ENCODE measurements at places on chromosomes 5 and 9. TPM values are rescaled to one million over a fixed set of nuclear protein-coding genes. Genes with fewer than 3 reads are reported as not detected.

GRCh38 chr5:44385291-44385900 is 3.8 kb downstream of the FGF10 start:
- DNase-seq = no peak

DNA sequence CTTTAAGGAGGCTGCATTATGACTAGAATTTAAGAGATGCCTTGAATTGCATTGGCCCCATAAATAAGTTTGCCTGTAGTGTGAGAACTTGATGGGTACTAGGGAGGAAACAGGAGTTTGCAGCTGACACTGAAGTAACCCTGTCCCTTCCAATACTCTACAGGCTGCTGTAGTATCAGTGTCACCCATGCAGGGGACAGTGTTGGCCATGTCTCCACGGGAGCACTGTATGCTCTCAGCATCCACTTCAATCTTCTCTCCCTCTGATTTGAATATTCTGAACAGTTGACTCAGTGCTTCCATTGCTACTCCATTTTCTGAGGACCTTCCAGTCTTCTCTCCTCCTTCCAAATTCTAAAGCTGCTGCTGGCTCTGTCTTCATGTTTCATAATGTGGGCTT is 11.4 kb upstream of the IFNA14 start:
- no peak for DNase-seq

Gene RNF183
- 3.4 TPM for total RNA-seq

DNA sequence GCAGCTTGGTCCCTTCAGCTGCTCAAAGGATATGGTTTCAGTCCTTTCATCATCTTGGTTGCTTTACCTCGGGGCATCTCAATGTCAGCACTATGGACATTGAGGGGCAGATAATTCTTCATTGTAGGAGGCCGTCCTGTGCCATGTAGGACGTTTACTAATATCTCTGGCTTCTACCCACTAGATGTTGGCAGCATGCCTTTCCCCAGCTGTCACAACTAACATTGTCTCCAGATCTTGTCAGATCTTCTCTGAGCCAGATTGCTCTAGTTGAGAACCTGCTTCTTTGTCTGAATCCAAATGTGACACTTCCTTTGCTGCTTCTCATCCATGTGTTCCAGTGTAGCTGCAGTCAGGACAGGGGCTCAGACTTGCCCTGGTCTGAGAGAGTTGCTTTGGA is 10.3 kb downstream of the PTPA start:
- DNase-seq = no peak

GRCh38 chr5:179734536-179735164 is 2.0 kb downstream of the MAML1 start:
- no peak for DNase-seq

- no peak for DNase-seq
Measured at GRCh38 chr5:143564417-143564816, 160.9 kb upstream of the NR3C1 start.

Gene CD274
- total RNA-seq = 4.6 TPM

GRCh38 chr9:133247632-133248031 is 27.4 kb downstream of the ABO start:
- no peak for DNase-seq

- DNase-seq = no peak
Measured at GRCh38 chr9:129665814-129666520, 520 bp downstream of the PRRX2 start.

- peak; percentile 76 for DNase-seq
Measured at GRCh38 chr5:132962429-132963021, 909 bp downstream of the AFF4 start.

GRCh38 chr9:95754533-95755420 is 120.7 kb upstream of the ERCC6L2 start:
- DNase-seq = peak; percentile 40

DNA sequence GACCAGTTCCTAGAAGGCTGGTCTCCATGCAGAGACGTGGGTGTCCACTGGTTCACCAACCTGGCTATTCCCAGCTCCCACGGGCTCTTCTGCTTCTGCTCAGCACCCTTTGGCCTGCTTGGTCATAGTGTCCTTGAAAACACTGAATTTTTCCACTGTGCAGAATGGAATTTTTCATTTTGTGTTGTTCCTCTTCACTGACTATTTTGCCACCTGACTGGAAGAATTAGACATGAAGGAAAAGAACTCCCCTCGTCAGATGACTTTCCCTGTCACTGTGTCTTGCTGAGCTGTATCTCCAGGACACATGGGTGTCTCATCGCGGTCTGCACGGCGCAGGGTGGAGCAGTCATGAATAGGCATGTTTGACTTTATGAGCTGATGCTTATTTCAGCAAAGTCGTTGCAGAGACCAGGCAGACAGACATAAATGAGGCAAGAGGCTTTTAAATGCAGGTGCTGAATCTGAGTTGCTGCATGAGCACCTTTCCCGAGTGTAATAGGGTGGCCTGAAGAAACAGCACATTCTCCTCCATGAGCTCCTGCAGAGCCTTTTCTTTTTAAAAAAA is 50.2 kb upstream of the SEMA4D start:
- DNase-seq = no peak

Gene PAEP
- total RNA-seq = not detected

DNA sequence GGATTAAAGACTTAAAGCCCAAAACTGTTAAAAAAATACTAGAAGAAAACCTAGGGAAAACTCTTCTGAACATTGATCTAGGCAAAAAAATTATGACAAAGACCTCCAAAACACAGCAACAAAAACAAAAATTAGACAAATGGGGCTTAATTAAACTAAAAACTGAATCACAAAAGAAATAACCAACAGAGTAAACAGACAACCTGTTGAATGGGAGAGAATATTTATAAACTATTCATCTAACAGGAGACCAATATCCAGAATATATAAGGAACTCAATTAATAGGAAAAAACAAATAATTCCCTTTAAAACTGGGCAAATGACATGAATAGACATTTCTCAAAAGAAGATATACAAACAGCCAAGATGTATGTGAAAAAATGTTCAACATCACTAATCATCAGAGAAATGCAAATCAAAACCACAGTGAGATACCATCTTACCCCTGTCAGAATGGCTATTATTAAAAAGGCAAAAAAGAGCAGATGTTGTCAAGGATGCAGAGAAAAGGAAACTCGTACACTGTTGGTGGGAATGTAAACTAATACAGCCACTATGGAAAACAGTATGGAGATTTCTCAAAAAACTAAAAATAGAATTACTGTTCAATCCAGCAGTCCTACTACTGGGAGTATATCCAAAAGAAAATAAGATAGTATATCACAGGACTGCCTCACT is 50.2 kb upstream of the TLX3 start:
- DNase-seq = no peak

DNA sequence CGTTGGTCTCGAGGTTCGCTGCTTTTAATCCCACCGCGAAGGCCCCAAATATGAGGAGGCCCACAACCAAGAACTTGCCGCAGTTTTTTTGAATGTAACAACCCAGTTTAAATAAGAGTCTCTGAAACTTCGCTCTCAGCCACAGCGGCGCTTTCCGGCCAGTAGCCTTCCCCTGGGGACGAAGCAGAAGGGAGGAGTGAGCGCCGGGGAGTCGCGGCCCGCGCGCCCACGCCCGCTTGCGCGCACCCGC is 10.4 kb downstream of the PTCH1 start:
- DNase-seq = no peak

- DNase-seq = no peak
Measured at GRCh38 chr5:90421136-90421535, 11.6 kb upstream of the CETN3 start.

DNA sequence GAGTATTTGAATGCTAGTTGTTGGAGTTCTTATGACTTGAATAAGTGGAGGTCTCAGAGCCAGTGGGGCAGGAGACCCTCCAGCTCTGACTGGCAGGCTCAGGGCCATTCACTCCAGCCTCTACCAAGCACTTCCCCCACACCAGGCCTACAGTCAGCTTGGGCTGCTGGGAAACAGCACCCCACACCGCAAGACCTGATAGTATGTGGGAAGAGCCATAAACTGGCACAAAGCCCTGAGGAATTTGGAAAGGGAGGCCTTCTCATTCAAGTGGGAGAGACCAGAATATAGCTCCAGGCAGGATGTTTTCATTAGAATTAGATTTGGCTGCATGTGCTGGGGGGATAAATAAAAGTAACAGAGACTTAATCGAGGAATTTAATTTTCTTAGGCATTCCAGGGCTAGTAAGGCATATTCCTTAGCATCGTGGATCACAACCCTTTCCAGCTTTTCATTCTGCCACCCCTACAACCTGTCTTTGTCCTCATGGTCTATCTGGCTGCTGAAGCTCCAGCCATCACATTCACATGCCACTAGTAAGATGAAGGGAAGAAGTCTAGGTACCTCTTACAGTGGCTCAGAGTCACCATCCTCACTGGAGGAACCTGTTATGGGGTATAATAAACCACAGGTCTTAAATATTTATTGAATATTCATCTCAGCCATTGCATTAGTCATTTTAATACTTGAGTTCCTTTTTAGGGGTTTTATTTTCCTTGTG is 47.5 kb downstream of the TMOD1 start:
- DNase-seq = no peak

DNA sequence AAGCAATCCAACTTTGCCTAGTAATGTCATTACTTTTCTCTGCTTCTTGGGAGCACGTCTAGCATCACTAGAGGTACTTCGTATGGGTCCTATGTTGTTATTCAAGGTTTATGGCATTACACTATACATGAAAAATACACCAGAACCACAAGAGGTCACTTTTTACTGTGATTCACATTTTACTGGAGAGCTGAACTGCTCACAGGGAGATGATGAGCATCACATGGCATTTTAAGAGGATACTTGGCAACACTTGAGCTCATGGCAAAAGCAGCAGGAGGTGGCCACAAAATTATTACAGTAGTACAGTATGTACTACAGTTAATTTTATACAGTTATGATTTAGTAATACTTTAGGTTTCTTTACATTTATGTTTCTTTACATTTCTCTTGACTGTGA is 223.4 kb downstream of the PARP8 start:
- no peak for DNase-seq

GRCh38 chr5:170636206-170636605 is 132.4 kb downstream of the KCNIP1 start:
- no peak for DNase-seq

Gene TAF11L10
- 16.4 TPM for total RNA-seq

GRCh38 chr5:87754009-87754757 is 341.5 kb upstream of the CCNH start:
- DNase-seq = no peak

GRCh38 chr9:113602126-113603047 is 138.9 kb downstream of the RGS3 start:
- no peak for DNase-seq

DNA sequence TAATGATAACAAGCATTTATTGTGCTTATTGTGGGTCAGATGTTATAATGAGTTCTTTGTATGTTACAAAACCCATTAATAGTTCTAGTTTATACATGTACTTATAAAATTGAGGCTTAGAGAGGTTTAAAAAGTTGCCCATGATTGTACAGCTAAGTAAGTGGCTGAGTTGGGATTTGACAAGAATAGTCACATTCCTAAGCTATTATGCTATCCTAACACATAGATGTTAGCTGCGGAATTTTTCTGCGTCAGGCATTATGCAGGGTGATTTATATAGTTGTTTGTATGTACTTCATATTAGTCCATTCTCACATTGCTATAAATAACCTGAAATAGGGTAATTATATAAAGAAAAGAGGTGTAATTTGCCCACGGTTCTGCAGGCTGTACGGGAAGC is 12.5 kb downstream of the COMMD10 start:
- peak; percentile 43 for DNase-seq

Gene CDX1
- 2.4 TPM for total RNA-seq

Gene SEMA6A
- total RNA-seq = 34.7 TPM

Gene IRX2
- total RNA-seq = 6.5 TPM

DNA sequence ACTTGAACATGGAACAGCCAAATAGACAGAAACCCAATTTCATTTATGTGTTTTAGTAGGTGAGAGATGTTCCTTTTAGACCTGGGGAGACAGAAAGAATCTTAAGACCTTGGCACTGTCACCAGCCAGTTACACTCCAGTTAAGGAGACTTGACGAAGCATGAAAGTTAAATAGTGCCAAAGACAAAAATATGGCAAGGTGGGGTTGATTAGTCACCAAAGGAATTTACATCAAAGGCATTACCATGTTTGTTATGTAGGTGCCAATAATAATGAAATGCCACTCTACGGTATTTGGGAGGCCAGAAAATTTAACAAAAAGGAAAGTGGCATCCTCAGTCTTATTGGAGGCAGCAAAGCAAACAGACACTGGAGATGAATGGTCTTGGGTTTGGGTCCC is 9.2 kb upstream of the IL12B start:
- no peak for DNase-seq

Gene ATG12
- 42.4 TPM for total RNA-seq

Gene PCDHGA6
- total RNA-seq = 7.2 TPM

Gene TAF11L5
- total RNA-seq = 16.4 TPM

- DNase-seq = peak; percentile 74
Measured at GRCh38 chr5:74296685-74297408, 343.7 kb downstream of the ENC1 start.

Gene FBXL7
- 7.9 TPM for total RNA-seq

Gene GALNT10
- total RNA-seq = 31.8 TPM

- DNase-seq = peak; percentile 20
Measured at GRCh38 chr5:81749561-81750307, 1.2 kb downstream of the SSBP2 start.

DNA sequence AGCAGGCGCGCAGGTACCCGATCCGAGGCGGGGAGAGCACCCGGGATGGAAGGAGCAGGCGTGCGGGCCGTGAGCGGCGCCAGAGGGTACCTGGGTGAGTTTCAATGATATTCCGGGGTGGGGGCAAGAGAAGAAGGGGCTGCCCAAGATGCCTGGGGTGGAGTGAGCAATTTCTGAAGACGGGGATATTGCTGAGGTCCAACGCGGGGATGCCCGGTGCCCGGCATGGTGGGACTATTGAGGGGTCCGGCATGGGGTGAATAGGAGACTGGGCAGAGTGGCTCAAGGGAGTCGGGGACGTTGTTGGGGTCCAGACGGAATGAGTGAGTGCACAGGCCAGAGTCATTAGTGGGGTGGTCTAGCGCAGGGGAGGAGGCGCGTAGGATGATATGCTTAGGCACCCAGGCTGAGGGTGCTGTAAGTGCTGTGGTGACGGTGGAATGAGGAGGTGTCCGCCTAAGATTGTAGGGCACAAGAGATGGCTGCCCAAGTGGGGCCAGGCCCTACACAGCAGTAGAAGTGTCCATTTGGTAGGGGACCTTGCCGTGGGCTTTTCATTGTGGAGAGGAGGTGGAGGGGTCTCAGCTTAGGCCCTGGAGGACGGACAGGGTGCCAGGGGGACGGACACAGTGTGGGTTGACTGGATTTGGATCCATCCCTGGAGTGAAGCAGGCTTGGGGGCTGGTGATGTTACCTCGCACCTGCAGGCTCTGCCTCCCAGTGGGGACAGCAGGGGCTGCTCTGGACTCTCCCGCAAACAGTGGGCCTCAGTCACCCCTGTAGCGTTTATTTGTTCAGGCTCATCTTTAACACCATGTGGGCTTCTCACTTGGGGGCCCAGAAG is 719 bp downstream of the MIGA2 start:
- no peak for DNase-seq

GRCh38 chr5:40332970-40333369 is 346.7 kb upstream of the PTGER4 start:
- no peak for DNase-seq

GRCh38 chr9:134787601-134788531 is 92.7 kb upstream of the FCN2 start:
- DNase-seq = no peak
